ENCODE measurements at places on chromosomes 12 and 14.

DNA sequence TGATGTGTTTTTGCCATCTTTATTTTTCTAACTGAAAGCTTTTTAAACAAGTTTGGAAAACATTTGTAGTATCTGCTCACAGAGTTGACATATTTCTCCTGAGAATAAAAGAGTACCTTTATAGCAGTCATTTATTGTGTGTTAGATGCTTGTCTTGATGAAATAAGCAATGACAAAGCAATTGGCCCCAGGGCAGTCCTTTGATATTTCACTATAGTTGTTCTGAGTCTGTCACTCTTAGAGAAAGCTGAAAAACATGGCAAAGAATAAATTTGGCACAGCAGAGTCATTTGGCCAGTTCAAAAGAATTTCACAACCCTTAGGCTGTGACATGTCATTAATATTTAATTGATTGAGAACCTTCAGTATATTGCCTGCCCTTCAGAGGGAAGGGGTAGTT, 166.2 kb downstream of the PTPRO start:
- no peak for DNase-seq

- no peak for DNase-seq
These were observed 22.1 kb downstream of the ACVR1B start for GRCh38 chr12:51973560-51973959.

GRCh38 chr14:79658221-79658620, 553.1 kb downstream of the DIO2 start:
- DNase-seq: no peak

GRCh38 chr14:32104803-32105202, 27.7 kb downstream of the ARHGAP5 start:
- no peak for DNase-seq

DNA sequence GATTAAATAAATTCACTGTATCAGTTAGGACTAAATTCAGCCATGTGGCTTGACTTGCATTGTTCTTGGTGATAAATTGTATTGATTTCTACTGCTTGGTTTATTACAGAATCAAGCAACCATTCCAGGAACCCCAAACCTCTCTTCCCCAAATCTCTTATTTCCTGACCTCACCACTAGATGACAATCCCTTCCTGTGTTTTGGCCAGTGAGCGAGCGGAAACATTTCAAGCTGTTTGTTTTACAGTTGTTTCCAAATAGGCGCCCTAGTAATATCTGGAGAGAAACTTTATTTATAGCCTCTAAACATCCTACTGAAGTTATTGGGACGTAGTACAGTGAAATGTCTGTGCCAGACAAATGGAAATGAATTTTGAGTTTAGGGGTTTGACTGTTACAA, 161.1 kb downstream of the SNAPC1 start:
- no peak for DNase-seq

GRCh38 chr12:49621651-49622500, 1.5 kb upstream of the PRPF40B start:
- DNase-seq: no peak

Data from RWPE2 (cell line).